ENCODE measurements at places on chromosomes 12 and 14.

DNA sequence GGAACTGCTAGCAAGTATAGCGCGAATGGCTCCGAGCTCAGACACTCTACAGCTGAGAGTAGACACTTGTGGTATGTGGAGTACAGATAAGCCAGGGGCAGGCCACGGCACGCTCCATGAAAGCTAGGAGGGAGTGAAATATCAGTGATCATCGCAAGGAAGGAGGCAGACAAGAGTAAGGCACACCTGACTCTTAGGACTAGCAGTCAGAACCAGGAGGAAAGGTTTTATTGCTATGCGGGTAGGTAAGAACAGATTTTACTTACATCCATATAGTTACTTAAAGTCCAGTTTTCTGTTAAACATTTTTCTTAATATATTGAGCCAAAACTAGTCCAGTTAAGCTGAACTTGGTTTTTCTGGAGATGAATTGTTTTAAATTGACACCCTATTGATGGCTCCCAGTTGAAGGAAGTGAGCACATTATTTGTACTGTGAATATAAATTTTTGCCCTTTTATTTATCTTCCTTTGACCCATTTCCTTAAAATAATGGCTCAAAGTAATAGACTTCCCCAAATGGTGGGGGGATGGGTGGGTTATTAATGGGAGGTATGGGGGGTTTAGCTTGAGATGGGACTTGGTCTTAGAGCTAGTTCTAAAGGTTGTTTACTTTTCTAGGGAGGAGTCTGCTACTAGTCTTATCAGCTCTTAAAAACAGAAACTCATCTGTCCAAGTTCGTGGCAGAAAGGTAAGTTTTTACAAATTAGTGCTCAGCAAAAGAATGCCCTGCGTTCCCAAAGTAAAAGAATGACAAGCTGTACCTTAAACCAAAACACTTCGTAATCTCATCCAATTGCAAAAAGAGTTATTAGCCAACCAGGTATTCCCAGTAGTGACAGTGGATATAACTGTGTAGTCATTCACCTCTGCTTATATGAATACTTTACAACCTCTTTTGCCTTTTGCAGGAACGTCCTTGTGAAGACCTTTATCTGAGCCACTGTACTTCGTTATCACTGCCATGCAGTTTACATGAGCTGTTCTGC lies 5.8 kb downstream of the HNRNPA1 start:
- DNase-seq: no peak

DNA sequence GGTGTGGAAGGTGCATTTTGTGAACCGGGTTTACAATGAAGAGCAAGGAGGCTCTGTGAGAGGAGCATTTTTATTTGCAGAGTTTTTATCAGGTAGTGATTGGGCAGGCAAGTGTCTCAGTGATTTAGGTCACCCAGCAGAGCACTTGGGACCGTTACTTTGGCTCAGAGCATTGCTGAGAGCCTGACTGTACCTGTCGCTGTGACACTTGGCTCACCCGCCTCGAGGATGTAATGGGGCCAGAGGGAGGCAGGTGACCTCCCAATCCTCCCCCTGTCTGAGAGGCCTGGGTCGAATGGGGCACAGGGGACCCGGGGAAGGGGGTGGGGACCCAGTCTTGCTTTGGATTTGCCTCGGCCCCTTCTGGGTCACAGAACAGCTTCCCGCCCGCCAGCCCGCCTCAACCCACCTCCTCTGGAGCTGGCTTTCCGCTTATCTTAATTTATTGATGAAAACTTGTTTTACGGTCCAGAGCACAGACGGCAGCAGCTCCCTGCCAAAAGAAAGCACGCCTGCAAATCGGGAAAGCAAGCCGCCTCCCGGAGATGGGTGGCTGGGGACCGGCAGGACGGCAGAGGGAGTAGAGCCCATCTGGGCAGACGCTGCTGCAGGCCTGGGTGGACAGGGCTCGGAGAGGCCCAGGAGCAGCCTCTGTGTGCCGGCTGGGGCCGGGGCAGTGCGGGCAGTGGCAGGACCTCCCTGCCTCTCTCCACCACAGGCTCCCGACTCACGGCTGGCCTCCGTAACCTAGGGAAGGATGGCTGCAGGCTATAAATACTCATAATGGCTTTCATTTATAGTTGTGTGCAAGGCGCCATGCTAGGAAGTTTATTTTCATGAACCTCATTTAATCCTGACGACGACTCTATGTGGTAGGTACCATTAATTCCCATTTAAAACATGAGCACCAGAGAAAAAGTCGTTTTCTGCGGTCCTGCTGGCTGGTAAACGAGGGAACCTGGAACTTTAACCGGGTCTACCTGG lies 187.1 kb downstream of the TSPAN9 start:
- no peak for DNase-seq

GRCh38 chr14:26636561-26636960 lies 38.7 kb upstream of the NOVA1 start:
- DNase-seq: no peak

DNA sequence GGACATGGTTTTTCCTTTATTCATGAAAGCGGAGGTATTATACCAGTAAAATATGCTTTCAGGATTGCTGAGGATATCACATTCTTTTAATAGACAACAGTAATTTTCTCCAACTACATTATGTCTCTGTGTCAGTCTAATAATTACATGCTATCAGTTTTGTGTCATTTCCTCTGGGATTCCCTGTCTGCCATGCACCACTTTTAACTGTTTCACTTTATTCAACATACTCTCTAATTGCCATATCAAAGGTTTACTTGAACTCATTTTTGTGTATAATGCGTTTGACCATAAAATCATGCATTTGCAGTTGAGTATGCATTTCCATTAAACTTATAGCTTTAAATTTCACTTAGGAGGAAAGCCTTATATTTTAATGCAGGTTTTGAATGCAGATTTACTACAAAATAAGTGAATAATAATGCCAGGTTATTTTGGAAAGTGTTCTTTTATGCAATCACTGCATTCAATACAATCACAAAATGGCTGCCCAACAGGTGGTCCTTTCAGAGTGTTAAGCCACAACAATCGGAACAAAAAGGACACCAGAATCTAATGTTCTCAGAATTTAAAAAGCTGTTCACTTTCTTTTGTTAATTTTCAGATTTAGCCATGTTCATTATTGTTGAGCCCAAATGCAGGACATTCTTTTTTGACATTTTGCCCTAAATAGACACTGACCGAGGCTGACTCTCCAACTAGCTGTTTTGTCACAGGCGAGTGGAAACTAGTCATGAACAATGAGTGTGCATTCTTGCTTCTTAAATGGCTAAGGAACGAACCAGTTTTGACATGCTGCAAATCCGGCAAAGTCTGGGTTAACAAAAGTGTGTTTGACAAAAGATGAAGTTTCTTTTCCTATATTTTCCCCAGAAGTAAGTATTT lies 40.9 kb downstream of the MBIP start:
- DNase-seq: no peak

DNA sequence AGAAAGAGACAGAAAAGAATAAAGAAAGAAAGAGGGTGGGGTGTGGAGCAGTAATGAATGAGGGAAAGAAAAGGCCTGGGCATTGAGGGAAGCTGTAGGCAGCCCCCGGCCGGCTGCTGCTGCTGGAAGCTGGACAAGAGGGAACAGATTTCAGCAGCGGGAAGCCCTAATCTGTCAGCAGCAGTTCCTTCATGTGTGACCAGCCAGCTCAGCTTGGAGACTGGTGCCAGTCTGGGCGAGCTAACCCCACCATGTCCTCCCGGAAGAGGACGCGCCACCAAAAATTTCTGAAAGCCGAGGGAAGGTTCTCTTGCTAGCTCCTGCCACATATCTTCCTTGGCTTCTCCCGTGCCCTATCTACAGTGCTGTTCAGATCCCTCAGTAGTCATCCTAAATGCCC lies 236.8 kb downstream of the GRIN2B start:
- DNase-seq: no peak

DNA sequence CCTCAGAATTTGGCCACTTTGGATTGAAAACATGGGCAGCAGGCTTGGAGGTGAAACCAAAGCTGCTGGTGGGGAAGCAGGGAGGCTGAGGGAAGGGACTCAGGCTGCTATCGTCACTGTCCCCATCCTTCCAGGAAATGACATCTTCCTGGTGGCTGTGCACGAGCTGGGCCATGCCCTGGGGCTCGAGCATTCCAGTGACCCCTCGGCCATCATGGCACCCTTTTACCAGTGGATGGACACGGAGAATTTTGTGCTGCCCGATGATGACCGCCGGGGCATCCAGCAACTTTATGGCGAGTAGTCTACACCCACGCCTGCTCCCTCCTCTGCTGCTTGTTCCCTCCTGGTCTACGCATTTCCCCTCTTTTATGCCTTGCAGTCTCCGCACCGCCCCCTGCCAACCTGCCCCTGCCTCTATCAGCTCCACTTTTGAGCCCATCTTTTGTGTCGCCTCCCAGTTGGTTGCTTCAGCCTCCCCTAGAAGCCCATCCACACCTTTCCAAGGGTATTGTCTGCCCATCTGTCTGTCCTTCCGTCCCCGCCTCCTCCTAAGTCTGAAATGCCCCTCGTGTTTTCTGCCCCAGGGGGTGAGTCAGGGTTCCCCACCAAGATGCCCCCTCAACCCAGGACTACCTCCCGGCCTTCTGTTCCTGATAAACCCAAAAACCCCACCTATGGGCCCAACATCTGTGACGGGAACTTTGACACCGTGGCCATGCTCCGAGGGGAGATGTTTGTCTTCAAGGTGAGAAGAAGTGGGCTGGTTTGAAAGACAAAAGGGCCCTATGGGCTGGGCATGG lies 6.9 kb downstream of the MMP14 start:
- no peak for DNase-seq

Data from foreskin fibroblast (primary cell).